Activated gamma-delta T cell (primary cell): ENCODE measurements at places on chromosomes 2 and 18.

DNA sequence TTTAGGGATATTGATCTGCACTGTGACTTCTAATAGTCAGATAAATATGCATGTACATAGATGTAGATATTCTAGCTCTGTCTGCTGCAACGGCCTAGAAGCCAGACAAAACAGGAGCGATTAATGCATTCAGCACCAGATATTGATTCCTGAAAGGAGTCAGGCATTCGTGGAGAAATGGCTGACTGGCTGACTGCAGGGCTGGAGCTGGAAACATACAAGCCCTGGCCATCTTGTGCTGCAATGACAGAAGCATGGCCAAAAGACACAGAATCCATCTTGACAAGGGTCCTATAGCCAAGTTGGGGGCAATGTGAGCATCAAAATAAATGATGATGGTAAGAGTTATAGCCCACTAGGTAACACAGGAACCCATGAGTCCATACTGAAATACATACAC, 231.5 kb upstream of the KLHL29 start:
- DNase-seq, result no peak

DNA sequence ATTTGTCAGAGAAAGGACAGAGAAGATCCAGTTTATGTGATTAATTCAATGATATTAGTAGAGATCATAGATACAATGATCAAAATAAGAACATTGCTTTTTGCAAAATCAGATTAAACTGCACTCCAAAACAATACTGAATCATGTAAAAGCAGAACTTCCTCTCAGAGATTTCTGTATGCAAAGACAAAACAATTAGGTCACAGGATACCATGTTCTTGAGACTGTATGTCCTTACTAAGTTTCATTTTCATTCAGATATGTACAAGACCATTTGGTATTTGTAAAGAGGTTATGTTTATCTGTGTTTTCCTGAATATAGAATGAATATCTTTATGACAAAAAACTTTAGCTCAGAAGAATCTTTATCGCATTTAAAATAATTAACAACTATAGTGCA, 161.8 kb downstream of the DLGAP1 start:
- no peak for DNase-seq

DNA sequence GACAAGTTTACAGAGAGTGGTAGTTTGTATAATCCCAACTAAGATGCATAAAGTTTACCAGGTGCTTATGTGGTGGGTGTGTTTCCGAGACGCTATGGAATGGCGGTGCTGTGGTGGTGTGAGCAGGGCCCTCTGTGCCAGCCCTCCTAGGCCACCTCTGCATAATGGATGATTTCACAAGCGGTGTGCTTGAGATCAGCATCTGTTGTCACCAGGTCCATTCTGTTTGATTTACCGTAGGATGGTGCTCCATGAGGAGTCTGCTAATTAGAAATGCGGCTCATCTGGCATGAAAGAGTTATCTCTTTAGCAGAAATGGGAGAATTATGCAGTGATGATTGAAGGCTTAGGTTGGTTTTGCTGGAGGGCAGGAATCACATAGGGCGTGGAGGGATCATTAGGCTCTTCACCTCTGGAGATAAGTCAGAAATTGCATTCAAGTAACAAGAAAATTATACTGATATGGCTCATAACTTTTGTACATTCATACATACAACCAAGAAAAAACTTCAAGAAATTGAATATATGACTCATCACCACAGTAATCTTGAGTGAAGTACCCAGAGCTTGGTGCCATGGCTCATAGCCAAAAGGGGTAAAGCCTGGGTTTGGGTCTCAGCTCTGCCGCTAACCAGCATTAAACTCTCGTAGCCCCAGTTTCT, 41.4 kb downstream of the CRIM1 start:
- no peak for DNase-seq

GRCh38 chr2:197108758-197109157, 182.3 kb upstream of the PGAP1 start:
- no peak for DNase-seq
